ENCODE measurements at places on chromosomes 6 and 20.
A peak's percentile ranks its signal among the peaks of the same experiment; 100 is the strongest.

DNA sequence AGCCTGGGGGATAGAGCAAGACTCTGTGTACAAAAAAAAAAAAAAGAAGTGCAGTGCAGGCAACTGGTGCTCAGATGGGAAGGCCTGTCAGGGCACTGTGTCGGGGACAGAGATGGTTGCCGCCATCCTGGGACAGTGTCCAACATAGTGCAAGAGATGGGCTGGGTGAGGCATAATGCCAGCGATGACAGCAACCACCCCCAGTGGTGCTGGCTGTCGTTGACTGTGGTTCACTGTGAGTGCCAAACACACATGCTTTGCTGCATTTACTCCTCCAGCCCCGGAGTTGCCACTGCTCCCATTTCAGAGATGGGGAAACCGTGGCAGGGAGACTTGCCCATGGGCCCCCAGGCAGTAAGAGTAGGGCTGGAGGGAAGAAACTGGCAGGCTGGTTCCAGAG is 5.2 kb upstream of the C20orf203 start:
- no peak for DNase-seq

DNA sequence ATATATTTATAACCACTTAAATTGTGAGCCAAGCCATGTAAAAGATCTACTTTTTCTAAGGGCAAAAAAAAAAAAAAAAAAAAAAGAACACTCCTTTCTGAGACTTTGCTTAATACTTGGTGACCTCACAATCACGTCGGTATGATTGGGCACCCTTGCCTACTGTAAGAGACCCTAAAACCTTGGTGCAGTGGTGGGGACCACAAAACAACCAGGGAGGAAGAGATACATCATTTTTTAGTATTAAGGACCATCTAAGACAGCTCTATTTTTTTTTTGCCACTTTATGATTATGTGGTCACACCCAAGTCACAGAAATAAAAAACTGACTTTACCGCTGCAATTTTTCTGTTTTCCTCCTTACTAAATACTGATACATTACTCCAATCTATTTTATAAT is 22.9 kb downstream of the PRDM1 start:
- DNase-seq: no peak

- no peak for DNase-seq
Measured at GRCh38 chr20:63518351-63518861, 2.2 kb upstream of the PPDPF start.

DNA sequence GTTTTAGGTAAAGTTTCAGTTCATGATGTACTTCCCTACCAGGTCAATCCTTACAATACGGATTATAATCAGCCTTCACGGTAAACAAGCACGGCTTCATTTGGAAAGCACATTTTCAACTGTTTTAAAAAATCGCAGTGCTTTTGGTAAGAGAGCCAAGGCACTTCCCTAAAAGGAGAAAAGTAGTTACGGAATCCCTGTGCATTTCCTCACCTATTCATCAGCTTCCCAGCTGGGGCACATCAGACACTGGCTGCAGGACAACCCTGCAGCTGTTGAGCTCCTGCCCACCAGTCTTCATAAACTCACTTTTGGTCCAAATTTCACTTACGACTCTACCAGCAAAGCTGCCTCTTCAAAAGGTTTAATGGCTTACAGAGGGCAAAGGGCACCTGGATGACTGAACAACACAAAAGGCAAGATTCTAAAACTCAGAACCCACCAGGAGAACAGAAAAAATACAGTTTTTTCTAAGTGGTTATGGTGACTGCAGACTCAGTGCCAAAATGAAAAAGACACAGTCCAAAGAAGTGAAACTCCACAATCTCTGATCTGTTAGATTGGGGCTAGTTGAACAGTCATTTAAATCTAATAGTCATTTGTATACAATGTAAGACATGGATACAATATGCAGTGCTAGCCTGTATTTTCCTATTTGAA is 7.5 kb downstream of the SNX5 start:
- DNase-seq: no peak

DNA sequence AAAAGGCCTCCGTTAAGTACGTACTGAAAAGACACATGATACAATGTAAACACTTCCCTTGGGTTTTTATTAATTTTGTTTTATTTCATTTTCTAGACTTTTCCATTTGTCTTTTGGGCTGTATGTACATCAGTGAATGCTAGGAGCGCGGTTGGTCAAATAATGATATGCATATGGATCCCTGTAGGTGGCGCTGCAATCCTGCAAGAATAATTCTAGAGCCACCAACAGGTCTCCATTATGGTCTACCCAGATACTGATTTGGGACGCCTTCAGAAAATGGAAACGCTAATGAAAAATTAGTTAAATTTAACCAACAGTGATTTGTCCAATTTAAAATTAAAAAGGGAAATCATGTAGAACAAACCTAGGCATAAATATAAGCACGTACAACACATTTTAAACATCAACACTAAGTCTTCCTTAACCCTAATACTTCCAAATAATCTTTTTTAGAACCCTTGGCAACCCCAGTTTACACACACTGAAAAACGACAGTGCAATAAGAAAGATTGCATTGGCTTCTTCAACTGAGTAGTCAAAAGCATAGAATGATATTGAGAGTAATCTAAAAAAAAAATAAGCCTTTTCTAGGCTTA is 433.5 kb downstream of the RFPL4B start:
- DNase-seq: peak; percentile 76

- no peak for DNase-seq
Measured at GRCh38 chr6:112690497-112691202, 343.5 kb downstream of the RFPL4B start.

GRCh38 chr6:66226109-66226508 is 519.1 kb upstream of the EYS start:
- DNase-seq: no peak

GRCh38 chr6:101276066-101276465 is 117.4 kb upstream of the GRIK2 start:
- DNase-seq: no peak

DNA sequence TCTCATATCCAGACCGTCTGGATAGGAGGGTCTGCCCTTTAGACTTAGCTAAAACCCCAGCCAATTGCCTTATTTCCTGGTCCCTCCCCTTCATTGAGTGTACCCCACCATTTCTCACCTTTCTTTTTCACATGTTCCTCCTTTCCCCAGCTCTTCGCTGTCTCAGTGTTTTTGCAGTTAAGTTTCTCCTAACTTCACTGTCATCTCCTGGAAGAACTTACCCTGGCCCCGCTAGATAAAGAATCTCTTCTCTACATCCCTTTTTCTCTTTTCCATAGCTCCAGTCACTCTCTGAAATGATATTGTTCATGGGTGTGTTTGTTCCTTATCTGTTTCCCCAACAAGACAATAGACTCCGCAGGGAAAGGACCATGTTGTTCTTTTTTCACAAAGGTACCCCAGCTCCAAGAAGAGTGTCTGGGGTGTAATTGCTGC is 208.8 kb downstream of the TSHZ2 start:
- DNase-seq: no peak

GRCh38 chr6:68649669-68650068 is 14.6 kb downstream of the ADGRB3 start:
- no peak for DNase-seq

GRCh38 chr6:20211941-20212391 is 303 bp downstream of the MBOAT1 start:
- peak; percentile 74 for DNase-seq

DNA sequence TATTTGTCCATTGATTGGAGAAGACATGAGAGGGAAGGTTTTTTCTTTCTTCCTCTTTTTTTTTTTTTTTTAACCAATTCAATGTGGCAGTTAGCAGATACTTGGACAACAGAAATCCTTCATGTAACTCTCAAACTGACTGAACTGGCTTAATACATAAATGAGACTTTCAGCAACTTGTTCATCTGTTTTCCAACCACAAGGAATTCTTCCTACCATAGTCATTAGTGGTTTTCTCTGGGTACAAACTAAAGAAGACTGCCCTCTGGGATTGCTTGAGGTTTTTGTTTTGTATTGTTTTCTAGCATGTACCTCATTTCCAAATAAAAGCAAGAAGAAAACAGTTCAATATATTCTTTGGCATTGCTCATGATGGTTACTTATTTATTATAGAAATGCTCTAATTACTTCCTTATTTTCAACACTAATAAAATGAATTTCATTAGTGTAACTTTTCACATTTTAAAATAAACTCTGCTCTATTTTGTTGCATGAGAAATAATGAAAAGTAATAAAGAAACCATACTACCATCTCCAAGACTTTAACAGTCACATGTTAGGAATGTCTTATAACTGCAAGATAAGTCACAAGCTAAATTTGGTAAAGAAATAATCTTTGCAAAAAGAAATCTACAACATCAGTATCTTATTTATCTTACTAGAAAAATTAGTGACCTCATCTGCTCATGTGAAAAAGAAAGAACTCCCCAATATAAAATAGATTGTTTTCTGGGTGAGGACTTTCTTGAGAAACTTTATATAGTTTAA is 52.0 kb downstream of the ME1 start:
- no peak for DNase-seq

DNA sequence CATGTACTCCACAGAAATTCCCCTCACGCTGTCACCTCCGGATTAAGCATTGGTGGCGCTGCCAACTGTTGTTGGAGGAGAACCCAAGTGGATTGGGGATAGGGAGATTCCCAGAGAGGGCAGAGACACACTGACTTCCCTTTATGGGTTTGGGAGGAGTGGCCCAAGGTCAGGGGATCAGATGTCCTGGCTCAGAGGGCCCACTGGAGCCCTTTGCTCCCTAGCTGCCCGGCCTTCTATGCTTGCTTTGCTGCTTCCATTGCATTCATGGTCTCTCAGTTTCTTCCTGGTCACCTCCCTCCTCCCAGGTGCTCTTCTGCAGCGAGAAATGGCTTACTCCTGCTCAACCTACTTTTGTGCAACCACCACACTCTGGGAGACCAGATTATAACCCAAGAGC is 14.3 kb downstream of the CUL9 start:
- DNase-seq: no peak

DNA sequence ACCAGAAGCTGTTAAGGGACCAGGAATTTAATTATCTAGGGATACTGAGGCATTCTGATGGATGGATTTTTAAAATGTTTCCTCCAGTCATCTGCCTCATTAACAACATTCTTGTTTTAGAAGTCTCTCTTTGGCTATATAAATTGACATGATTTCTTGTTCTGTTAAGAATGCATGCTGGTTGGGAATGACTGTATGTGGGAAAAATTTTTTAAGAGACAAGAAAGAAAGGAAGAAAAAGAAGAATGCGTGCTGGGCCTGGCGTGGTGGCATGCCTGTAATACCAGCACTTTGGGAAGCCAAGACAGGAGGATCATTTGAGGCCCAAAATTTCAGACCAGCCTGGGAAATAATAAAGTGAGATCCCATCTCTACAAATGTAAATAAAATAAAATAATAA is 203.6 kb downstream of the GJA1 start:
- DNase-seq: no peak

- no peak for DNase-seq
Measured at GRCh38 chr6:169575821-169576220, 126.0 kb downstream of the WDR27 start.

DNA sequence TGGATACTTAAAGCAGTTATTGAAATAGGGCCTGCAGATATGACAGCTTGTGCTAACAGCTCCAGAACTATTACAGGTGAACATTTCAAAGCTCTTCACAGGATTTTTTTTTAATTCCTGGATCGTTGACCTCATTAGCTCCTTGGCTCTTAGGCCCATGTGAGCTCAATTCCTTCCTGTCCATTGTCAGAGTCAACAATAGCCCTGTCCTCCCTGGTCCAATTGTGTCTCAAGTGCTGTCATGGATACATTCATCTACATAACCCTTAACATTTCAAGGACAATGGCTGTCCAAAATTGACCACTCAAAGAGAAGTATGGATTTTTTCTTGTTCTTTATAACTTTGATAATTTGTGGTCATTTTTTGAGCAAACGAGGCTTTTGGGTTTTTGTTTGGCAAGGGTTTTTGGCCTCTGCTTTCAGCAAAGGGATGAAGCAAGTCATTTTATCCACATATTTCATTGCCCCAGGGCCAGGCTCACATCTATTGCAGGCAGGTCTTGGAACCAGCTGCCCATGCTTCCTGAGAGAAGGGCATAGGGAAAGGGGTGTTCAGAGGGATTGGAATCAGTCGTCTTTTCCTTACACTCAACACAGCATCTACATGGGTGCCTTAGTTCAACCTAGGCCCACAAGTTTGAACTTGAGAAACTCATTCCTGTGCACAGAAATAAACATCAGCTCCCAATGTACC is 282.1 kb downstream of the TPBG start:
- DNase-seq: no peak

GRCh38 chr6:130838250-130838860 is 11.1 kb downstream of the SMLR1 start:
- DNase-seq: no peak

- peak; percentile 37 for DNase-seq
Measured at GRCh38 chr6:107711412-107712236, 112.5 kb downstream of the SCML4 start.

DNA sequence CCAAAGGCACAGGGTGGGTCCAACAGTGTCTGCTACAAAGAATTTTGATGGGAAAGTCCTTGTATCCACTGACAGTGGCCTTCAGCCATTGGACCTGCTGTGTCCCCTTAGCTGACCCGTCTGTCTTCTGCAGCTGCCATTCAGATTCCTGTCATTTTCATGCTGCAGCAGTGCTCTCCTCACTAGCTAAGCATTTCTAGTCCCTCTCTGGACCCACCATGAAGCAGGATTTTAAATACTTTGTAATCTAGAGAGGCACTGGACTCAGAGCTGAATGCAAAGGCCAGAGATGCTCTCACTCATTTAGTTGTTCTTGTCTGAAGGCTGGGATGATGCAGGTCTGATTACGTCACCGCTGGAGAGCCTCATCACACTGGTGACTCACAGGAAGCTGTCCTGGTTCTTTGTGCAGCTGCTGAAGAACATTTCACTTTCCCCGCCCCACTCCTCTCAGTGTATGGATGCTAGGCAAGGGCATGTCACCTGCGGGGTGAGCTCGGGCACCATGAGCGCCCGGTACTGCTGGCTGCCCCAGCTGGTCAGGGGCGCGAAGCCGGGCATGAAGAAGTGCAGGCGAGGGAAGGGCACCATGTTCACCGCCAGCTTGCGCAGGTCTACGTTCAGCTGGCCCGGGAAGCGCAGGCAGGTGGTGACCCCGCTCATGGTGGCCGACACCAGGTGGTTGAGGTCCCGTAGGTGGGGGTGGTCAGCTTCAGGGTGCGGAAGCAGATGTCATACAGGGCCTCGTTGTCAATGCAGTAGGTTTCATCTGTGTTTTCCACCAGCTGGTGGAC is 19.4 kb upstream of the TUBB2A start:
- no peak for DNase-seq

DNA sequence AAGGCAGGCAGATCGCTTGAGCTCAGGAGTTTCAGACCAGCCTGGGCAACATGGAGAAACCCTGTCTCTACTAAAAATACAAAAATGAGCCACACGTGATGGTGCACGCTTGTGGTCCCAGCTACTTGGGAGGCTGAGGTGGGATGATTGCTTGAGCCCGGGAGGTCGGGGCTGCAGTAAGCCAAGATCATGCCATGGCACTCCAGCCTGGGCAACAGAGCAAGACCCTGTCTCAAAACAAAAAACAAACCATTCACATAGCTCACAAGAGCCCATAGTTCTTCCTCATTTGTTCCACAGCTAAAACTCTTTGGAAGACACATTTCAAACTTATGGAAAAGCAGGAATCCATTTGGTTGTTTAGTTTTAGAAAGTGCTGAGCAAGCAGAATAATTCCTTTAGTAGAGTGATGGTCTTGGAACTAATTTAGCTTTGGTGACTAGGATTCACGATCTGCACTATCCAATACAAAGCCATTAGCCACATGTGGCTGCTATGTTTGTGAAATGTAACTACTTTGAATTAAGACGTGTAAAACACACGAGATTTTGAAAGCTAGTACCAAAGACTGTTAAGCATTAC is 4.1 kb downstream of the ZNFX1 start:
- no peak for DNase-seq

All from left hindlimb (tissue), 1 donor.